ENCODE measurements at places on chromosomes 13 and 19.

DNA sequence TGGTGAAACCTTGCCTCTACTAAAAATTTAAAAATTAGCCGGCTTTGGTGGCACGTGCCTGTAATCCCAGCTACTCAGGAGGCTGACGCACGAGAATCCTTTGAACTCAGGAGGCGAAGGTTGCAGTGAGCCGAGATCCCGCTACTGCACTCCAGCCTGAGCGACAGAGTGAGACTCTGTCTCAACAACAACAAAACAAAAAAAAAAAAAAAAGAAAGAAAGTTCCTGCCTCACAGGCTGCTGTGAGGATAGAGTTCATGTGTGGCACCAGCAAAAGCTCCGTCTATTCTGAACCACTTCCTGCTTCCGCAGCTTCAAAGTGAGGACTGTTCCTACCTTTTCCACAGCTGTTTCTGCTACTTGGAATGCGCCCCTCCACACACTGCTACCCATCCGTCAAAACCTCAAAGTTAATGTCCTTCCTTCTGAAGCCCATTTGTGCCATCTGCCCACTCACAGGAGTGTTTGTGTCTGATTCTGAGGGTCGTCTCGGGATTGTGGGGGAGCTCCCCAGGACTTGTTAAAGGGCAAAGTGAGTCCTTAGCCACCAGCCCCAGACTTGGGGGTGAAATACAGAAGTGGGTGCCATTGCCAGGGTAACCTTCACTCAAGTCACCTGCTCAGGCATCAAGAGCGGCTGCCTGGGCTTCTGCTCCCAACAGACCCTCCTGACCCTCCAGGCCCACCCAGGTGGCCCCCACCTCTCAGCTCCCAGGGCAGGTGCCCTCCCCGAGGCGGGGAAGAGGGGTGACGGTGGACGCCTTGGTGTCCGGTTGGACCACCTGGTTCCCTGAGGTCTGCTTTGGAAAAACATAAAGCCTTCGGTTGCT, 2.9 kb downstream of the MFSD12 start:
- no peak for DNase-seq

DNA sequence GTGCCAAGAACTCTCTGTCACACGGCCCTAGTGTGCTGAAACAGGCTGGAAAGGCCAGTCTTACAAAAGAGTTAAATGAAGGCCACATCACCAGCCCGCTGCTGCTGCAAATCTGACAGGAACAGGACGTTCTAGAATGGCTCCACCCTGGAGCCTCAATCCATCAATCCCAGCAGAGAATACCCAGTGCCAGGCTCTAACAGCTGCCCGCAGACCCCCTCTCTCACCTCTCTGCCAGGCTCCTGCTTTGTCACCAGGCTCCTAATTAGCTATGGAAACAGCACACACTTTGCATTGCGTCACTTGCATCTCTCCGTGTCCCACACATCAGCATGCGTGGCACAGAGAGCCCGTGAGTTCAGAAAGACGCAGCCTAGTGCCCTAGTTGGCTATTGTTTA, 314.1 kb downstream of the FOXO1 start:
- DNase-seq = no peak

DNA sequence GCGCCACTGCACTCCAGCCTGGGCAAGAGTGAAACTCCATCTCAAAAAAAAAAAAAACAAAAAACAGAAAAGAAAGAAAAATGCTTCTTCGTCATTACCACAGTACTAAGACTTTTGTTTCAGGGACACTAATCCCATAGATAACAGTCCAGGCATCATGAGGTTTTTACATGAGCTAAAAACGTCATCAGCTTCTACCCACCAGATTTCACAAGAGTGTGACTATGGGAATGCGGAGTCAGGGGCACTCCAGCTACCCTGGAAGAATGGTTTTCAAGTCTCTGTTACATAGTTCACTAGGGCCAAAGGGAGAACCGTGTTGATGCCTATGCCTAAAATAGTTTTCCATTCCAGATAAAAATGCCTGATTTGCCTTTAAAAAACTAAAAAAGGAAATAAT, 33.2 kb downstream of the RAB20 start:
- DNase-seq = no peak

DNA sequence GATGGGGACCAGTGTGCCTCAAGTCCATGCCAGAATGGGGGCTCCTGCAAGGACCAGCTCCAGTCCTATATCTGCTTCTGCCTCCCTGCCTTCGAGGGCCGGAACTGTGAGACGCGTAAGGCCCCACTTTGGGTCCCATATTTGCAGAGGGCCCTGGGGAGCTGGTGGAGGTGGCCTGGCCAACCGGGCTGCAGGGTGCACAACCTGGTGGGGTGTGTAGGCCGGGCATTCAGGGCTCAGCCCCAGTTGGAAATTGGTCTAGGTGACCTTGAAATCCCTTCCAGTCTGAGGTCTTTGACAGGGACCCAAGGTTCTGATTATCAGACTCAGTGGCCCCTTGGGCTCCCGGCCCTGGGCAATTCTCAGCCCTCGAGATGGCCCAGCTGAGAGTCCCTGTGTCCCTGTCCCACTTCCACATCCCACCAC, 8.3 kb downstream of the F7 start:
- no peak for DNase-seq

DNA sequence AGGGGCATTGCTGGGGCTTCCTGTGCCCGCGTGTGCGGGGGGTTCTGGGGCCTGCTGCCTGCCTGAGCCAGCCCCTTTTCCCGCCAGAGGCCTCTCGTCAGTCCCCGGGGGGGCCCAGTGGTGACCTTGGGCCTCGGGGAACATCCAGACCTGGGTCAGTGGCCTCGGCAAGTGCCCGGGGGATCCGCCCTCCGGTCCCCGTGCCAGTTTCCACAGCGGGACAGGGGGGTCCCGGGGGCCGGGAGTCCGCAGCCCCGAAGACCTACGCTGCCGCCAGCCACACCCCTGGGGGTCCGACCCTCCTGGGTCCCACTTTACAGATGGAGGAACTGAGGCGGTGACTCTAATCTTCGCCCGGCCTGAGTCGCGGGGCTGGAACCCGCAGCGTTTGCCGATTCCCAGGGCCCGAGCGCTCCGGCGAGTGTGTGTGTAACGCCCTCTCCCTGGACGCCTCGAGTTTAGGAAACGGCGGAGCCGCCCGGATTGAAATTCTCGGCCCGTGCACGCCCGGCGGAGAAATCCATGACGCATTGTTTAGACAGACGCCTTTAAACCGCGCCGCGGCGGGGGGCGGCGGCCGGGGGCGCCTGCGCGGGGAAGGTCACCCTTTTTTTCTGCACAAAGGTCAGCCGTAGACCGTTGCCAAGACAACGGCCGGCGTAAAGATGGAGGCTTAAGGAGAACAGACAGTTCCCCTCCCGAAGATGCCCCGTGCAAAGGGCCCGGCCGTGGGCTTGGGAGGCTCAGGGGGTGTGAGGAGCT, 39.3 kb downstream of the EFNA2 start:
- no peak for DNase-seq

GRCh38 chr19:4007836-4008539, 452 bp downstream of the PIAS4 start:
- no peak for DNase-seq

DNA sequence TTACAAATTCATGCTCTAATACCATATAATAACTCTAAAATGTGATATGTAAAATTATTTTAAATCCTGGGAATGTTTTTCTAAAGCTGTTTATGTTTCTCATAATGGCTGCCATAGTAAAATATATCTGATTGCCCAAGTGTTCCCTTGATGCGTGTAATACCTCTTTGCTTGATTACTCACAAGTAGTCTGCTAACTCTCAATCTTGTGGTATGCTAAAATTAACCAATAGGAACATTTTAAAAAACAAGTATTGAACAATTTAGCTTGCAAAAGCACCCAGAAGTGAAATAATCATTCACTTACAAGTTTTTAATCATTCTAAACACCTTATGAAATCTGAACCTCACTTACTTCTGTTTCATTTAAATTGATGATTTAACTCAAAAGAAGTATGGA, 386.0 kb upstream of the ATXN8OS start:
- no peak for DNase-seq

- no peak for DNase-seq
Observed at GRCh38 chr19:3672993-3673392, 27.3 kb downstream of the PIP5K1C start.

- no peak for DNase-seq
Observed at GRCh38 chr13:21825186-21825585, 154.3 kb downstream of the FGF9 start.

DNA sequence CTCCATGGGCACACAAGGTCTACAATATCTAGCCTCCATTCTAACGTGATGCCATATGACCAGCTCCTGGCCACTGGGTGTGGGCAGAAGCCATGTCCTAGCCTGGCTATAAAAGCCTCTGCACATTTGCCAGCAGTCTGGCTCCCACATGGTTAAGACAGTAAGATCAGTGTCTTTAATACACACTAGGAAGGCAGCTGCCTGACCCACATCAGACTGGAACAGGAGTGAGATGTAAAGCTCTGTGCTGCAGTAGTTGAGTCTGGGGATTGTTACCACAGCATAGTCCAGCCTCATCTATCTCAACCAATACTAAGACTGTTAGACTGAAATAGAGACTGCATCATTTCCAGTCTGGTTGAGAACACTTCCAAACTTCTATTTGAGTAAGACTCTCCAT, 533.1 kb downstream of the IRS2 start:
- no peak for DNase-seq

DNA sequence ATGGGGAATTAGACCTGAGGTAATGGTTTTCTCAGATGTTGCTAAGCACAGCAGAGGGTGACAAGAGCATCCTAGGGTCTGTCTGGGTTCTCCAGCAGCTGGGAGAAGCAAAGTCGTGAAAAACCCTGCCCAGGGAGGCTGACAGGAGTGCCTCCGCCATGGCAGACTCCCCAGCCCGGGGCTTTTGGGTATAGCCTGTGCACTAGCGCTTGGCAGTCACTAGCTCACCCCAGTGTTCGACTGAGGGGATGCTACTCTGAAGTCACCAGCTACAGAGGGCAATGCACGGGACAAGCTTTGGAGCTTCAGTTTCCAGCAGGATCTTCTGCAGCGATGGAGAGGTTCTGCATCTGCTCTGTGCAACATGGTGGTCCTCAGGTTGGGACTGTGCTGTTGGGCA, 87.5 kb downstream of the ING1 start:
- DNase-seq = no peak

- DNase-seq = no peak
Observed at GRCh38 chr13:42474954-42475353, 99.0 kb upstream of the TNFSF11 start.

GRCh38 chr13:51328488-51328887, 11.0 kb upstream of the SERPINE3 start:
- DNase-seq = no peak

GRCh38 chr19:57068921-57069697, 50.7 kb upstream of the USP29 start:
- DNase-seq = no peak

DNA sequence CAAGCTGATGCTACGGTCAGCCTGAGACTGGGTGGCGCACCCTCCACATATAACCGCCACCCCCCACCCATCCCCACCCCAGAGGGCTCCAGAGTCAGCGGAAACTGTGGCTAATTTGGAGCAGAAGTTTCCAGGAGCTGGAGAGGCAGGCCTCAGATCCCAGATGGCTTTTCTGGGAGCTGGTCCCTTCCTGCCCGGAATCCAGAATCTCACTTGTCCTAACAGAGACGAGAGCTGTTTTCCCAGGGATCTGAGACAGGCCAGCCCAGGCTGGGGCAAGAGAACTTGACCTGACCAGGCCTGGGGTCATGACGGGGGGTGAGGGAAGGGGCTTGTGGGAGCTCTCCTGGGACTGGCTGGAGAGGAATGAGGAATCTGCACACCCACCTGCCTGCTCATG, 6.5 kb downstream of the EPHX3 start:
- DNase-seq = no peak

DNA sequence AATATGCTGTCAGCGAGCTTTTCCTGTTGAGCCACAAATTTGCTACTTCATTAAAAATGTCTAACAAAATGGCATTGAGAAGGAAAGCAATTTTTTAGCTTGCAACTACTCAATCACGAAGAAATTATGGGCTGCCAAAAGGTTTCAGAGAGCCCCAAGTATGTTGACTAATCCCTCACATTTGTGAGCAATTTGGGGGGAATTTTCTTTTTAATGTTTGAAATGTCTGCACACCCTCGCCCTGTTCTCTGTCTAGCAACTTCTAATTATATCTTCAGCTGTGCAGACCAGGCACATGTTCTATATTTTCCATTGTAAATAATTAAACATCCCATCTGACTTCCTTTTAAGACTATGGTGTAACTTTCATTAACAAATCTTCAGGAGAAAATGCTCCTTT, 192.9 kb downstream of the DCT start:
- no peak for DNase-seq

DNA sequence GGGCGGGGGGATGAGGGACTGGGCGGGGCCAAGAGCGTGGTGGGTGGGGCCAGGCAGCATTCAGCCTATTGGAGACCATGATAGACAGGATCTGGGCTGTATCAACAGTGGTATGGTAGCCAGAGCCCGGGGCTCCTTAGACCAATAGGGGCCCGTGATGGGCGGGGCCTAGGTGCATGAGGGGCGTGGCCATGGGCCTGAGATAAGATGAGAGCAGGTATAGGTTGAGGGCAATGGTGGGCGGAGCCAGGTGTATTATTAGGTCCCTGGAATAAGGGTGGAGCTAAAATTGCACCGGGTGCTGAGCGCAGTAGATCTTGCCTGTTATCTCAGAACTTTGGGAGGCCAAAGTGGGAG, 5.3 kb downstream of the ABCA7 start:
- no peak for DNase-seq

DNA sequence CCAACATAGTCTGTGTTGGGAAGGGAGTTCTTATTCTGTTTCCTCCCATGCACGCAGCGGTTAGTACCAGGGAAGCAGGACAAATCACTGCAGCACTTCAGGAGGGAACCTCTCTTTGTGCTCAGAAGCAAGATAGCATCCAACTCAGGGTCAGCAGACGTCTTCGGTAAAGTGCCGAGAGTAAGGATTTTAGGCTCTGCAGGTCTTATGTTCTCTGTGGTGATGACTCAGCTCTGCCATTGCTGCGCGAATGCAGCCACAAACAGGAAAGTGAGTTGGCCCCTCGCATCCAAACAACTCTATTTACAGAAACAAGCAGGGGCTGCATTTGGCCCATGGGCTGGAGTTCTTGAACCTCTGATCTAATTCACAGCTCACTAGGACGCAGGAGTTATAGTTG, 122.1 kb upstream of the SPATA13 start:
- DNase-seq = no peak

DNA sequence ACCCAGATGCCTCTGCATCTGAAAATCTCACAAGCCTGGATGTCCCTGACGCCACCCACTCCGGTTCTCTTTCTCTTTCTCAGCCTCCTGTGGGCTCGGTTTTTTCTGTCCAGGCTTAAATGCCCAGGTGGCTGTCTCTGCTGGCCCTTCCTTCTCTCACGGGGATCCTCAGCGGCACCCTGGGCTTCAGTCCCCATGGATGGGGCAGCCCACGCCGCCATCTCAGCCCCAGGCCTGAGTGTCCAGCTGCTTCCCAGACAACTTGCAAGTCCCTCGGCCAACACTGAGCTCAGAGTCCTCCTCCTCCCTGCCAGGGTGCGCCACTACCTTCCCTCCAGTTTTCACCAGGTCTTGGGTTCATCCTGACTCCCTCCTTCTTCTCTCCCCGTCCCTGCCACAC, 6.4 kb downstream of the FBN3 start:
- no peak for DNase-seq

GRCh38 chr13:33153421-33154404, 131.8 kb downstream of the STARD13 start:
- no peak for DNase-seq

GRCh38 chr13:66113882-66114526, 1116.1 kb downstream of the PCDH9 start:
- no peak for DNase-seq
